ENCODE measurements at places on chromosomes 11 and 22. TPM values are rescaled to one million over a fixed set of nuclear protein-coding genes. Genes with fewer than 3 reads are reported as not detected.

The TEAD1 gene
- 55.0 TPM for total RNA-seq

The MMP13 gene
- total RNA-seq, result not detected

The YPEL1 gene
- 0.40 TPM for total RNA-seq

The APLNR gene
- total RNA-seq, result not detected

The CYP2D6 gene
- 0.21 TPM for total RNA-seq

DNA sequence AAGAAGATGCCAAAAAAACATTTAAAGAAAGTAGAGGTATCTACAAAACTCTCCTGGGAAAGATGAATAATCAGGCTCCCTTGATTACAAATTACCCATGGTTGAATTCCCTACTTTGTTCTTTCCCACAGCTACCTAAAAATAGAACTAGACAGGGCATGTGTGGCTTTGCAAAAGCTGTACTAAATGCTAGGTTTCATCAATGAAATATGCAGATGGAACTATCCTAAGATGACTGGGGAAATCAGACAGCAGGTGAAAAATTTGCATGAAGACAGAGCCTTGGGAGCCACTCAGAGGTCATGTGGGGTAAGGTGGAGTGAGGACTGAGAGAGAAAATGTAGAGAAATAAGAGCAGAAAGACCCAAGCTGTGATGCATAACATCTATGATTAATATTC lies 14.7 kb downstream of the LAYN start:
- DNase-seq, result no peak

DNA sequence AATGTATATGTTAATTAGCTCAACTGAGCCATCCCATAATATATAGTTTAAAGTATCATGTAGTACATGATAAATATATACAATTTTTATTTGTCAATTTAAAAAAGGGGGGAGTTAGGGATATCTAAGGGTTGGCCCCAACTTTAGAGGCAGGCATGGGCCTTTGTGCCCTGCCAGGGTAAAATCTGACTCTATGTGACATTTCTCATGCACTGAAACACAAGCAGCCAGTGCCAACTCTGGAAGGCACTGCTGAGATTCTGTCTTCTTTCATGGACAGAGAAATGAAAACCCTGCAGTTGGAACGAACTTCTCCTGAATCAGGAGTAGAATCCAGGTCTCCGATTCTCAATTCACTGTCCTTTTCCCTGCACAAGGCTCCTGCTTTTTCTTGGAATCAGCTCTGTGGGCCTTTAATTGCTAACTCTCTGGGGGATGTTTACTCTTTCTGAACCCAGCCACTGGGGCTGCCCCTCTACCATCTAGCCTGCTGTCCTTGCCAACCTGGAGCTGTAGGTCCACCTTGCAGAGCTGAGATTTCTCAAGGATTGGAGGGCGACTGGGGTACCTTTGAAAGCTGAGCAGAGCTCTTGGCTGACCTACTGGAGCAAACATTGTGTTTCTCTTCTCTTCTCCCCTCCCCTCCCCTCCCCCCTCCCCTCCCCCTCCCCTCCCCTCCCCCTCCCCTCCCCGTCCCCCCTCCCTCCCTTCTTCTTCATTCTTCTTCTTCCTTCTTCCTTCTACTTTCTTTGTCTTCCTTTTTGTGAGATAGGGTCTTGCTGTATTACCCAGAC lies 26.7 kb downstream of the SLC5A1 start:
- no peak for DNase-seq

- no peak for DNase-seq
These were observed 36.2 kb upstream of the HEPHL1 start for GRCh38 chr11:93984936-93985335.

DNA sequence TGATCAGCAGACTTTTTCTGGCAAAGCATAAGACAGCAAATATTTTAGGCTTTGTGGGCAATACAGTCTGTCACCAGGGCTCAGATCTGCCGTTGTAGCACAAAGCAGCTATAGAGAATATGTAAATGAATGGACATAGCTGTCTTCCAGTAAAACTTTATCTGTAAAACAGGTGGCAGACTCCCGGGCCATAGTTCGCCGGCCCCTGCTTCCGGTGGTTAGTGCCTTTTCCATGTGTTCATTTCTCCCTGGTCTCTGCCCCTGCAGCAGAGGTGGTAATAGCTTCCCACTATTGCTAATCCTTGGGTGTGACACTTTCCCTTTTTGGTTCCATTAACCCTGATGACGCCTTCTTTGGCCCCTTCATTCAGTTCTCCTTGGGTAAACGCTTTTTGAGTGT lies 93.7 kb upstream of the LDLRAD3 start:
- no peak for DNase-seq

DNA sequence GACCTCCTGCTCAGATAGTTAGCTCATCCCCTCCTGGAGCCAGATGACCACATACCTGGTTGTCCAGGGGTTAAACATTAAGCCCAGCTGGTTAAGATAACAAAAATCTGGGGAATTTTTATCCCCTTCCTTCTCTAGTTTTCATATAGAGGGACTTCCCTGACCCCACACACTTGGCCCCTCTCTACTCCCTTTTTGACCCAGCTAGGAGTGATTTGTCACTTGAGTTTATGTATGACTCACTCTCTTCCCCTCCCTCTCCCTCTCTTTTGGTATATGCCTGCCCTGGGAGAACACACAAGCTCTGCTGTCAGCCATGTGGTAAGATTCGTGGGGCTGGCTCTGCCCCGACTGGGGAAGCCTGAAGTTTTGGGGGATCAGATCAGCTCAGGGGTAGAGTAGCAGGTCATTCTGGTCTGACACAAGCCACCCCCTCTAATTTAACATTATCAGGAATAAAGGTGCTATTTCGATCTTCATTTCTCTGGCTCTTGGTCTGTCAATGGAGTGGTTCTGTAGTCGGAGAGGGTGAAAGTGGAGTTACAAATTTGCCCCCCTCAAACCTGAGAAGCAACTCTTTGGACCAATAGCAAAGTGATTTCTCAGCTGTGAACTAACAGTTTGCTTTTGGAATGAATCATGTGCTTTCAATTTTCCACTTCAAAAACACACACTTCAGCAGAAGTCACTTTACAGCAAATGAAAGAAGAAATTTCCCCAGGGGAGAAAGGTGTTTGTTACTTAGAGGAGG lies 415.3 kb upstream of the CADM1 start:
- DNase-seq, result peak; percentile 9

- DNase-seq, result no peak
These were observed 16.4 kb downstream of the PRR5 start for GRCh38 chr22:44718418-44718817.

DNA sequence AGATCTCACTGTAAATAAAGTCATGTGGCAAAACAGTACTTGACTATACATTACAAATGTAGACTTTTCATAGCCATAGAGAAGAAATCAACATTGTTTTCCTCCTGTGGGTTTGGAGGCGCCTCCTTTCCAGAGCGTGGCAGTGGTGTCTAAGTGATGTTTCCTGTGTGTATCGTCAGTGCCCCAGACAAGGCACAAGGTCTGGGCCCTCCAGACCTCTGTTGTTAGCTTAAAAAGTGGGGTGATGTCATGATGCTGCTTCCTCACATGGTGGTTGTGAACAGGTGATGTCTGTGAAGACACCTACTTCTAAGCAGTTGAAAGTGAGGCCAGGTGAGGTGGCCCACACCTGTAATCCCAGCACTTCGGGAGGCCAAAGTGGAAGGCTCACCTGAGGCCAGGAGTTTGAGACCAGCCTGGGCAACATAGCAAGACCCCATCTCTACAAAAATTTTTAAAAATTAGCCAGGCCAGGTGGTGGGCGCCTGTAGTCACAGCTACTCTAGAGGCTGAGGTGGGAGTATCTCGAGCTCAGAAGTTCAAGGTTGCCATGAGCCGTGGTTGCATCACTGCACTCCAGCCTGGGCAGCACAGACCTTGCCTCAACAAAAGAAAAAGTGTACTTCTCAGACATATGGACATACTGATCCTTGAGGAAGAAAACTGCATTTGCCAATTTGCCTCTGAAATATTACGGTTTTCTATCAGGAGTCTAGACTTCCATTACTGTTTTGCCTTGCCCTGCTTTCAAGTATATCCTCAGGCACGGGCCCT lies 15.7 kb downstream of the NUP50 start:
- no peak for DNase-seq

- DNase-seq, result no peak
These were observed 33.2 kb downstream of the C11orf96 start for GRCh38 chr11:43975629-43976028.

GRCh38 chr11:76850130-76850529 lies 10.6 kb upstream of the ACER3 start:
- no peak for DNase-seq

DNA sequence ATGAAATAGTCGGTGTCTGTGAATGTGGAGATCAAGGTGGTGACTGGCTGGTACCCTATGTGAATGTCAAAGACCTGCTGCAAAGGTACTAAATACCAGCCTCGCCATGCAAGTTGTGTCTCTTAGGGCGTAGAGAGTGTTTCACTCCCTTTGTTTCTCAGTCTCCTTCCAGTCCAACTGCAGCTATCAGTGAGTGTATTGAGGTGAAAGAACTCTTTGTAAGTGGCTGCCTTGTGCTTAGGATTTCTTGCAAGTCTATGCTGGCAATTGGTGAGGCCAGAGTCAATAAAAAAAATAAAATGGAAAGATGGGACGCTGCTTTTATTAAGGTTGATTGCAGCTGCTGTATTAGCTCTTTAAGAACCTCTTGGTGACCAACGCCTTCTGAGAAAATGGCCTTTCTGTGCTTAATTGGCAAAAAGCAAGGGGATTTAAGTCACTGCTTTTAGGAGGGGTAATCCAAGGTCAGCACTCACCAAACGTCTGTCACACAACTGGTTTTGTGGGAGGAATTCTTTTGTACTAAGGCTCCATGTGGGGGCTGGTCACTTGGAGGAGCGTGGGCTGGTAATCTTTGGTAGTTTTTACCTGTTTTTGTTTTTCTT lies 95.1 kb downstream of the PARVA start:
- DNase-seq, result peak; percentile 68

DNA sequence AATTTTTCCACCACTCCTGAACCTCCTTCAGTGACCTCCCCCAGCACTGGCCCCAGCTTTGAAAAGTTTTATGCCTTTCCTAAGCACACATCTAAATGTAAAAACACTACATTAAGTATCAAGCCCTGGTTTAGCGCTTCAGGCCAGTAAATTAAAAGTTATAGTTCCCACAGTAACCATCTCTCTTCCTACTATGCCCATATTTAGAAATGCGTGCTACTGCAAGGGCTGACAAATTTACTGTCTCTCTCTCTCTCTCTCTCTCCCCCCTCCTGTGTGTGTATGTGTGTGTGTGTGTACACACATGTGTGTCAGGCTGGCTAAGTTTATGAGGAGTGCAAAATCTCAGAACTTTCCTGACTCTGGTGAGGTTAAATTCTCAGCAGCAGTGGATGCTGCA lies 231.4 kb downstream of the LARGE1 start:
- no peak for DNase-seq

GRCh38 chr11:129999407-129999806 lies 3.2 kb downstream of the PRDM10 start:
- no peak for DNase-seq

- DNase-seq, result peak; percentile 77
These were observed 18.0 kb downstream of the CREB3L1 start for GRCh38 chr11:46295312-46296058.

GRCh38 chr11:120432056-120433018 lies 79.2 kb upstream of the GRIK4 start:
- DNase-seq, result peak; percentile 72

Data from SK-MEL-5 (cell line).